ENCODE measurements at places on chromosomes 3 and 15.

GRCh38 chr3:190209533-190209932 is 88.8 kb upstream of the P3H2 start:
- DNase-seq, result no peak

GRCh38 chr3:13274125-13274524 is 146.0 kb downstream of the NUP210 start:
- no peak for DNase-seq

DNA sequence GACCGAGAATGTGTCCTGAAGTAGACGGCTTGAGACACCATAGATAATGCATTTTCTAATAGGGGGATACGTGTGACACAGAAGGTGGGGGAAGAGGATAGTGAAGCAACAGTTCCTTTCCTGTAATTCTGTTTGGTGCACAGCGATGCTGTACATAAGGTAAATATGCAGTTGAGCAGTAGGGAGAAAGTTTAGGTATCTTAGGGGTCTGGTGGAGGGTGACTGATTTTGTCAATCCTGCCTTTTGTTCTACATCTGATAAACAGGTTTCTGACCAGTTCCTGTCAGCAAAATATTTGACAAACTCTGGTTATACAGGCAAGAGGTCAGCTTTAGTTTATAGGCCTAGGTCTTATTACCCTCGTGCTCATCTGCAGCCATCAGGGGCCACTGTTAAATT is 71.3 kb downstream of the TRAK1 start:
- no peak for DNase-seq

- DNase-seq, result peak; percentile 88
These were observed 11.4 kb upstream of the SLC6A6 start for GRCh38 chr3:14391033-14391432.

DNA sequence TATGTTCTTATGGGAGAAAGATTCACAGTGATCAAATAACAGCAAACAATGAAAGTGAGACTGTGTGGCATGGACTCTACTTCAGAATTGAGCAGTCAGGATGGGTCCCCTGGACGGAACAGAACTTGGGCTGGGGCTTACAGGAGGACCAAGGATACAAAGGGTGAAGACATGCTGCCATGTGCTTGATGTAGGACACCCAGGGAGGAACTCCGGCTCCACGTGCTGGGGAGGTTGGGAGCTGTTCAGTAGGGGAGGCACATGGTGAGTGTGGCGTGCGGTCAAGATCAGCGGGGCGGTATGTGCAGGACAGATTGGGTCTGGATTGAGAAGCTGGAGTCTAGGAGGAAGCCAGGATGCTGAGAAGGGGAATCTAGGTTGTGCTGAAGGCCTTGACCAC is 32.6 kb downstream of the PPCDC start:
- DNase-seq, result no peak
